ENCODE measurements at places on chromosomes 5 and 9.
A peak's percentile ranks its signal among the peaks of the same experiment; 100 is the strongest.

DNA sequence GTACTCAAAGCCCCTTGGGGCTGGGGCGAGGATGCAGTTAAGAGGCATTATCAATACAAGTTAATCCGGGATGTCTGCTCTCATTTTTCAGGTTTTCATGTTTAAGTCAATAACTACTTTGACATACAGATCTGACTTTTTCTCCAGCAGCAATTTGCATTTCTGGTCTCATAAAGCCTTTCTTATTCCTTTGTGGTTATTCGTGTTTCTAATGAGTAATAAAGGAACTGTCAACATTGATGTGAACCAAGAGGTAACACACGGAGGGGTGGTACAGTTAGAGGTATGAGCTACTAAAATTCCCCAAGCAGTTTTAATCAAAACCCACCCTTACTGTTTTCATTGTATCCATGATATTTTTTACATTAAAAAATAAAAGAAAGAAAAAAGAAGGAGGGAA lies 138.0 kb upstream of the NFIB start:
- DNase-seq, result no peak

DNA sequence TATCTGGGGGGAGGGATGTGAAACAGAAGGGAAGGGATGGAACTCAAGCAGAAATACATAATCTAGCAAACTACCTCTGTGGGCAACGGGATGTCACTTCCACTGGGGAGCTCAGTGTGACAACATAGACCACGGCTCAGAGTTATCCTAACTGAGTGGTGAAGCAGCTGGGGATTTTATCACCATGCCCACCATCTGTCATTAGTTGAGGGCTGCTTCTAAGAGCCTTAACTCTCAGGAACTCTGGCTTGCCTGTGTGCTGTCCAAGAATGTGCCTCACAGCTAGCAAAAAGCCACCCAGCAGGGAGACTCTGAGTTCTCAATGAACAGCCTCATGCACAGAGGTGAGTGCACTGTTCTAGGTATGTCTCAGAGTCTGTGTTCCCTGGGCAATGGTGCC lies 90.6 kb upstream of the CXCL14 start:
- DNase-seq, result no peak

GRCh38 chr9:134992755-134993124 lies 75.0 kb upstream of the FCN1 start:
- no peak for DNase-seq

DNA sequence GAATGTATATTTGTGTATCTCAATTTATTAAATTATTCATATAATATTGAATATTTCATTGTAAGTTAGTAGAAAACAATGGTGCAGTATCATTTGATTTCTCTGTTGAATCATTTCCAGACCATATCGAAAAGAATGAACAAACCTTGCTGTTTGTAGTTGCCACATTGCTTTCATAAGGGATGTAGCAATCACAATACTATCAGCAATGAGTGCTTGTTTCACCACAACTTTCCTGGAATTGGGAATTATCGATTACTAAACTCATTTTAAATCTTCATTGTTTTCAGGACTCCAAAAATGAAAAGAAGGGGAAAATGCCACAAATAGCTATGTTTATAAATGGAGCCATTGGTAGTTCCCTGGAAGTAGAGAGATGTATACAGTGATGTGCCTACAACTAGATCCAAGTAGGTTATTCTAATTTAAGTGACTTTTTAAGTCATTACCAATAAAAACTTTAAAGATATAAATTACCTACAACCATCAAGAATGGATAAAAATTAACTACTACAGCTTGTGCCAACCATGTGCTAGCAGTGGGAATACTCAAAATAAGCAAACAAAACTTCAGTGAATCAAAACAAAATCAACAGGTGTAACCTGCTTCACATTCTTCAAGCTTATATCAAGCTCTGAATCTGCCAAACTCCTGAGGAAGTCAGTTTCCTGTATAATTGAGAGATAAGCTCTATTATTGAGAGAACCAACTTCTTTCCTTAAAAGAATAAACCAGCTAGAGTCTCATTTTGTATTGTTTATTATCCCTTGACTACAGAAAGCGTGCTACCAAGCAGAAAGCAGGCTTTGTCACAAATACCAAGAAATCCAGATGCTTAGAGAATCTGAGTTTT lies 358.6 kb downstream of the ADGRV1 start:
- DNase-seq, result no peak

- no peak for DNase-seq
Observed at GRCh38 chr5:60903356-60903755, 41.5 kb downstream of the ERCC8 start.

GRCh38 chr5:128213340-128213739 lies 129.8 kb downstream of the SLC12A2 start:
- DNase-seq, result no peak

DNA sequence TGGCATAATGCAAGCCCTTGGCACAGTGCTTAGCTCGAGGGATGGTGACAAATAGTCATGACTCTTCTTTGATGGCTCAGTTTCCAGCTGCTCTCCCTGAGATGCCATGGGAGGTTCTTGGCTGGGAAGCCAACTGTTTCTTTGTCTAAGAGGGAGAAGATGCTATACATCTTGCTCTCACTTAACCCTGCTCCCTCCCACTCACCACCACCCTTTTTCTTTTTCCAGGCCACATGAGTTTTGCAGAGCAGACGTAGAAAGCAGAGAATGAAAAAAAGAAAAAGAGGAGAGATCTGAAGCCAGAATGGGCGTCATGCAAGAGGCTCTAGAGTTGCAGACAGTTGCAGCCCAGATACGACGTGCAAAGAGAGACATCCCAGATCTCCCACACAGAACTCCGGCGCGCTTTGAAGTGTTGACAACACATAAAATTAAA lies 160.5 kb downstream of the FGF18 start:
- DNase-seq, result no peak

- no peak for DNase-seq
Observed at GRCh38 chr9:101625876-101626275, 31.1 kb upstream of the PPP3R2 start.

GRCh38 chr9:10062629-10063395 lies 550.0 kb downstream of the PTPRD start:
- DNase-seq, result no peak

DNA sequence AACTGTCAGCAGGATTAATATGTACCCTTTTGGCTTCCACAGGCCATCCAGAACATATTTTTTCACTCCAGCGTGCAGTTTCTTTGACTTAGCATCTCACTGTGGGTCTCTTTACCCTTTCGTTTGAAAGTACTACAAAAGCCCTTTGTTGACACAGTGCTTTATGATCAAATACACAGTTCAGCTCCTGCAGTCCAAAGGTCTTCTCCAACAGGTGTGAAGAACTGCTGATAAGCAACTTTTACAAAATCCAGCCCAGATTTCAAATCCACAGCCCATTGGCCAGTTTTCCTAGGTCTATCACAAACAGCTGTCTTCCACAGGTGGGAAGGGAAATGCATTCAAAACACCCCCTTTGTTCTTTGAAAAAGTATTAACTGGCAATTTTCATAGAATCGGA lies 54.8 kb downstream of the MYO10 start:
- no peak for DNase-seq

DNA sequence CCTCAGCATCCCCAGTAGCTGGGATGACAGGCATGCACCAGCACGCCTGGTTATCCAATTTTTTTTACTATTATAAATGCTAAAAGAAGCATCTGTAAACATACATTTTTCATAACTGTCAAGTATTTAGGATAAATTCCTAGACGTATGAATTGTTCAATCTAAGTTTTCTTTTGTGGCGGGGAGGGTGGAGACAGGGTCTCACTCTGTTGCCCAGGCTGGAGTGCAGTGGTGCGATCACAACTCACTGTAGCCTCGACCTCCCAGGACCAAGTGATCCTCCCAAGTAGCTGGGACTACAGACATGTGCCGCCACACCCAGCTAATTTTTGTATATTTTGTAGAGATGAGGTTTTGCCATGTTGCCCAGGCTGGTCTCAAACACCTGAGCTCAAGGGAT lies 52.2 kb downstream of the NR6A1 start:
- no peak for DNase-seq

DNA sequence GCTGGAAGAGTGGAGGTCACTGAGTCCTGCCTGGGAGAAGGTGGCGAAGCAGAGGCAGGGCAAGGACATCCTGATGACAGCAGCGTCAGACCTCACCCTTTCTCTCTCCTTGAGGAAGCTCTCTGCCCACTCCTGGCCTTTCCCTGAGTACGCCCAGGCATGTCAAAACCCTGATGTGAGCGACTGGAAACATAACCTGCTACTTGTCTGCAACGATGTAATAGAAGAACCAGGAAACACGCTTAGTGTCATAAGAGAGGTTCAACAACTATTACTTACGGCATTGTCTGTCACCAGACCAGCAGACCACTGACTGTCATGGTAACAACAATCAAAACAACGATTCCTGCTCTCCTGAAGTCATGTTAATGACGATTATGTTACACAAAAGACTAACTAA lies 152.4 kb downstream of the ACTL7B start:
- no peak for DNase-seq

- DNase-seq, result no peak
Observed at GRCh38 chr5:77867914-77868313, 91.8 kb upstream of the TBCA start.

DNA sequence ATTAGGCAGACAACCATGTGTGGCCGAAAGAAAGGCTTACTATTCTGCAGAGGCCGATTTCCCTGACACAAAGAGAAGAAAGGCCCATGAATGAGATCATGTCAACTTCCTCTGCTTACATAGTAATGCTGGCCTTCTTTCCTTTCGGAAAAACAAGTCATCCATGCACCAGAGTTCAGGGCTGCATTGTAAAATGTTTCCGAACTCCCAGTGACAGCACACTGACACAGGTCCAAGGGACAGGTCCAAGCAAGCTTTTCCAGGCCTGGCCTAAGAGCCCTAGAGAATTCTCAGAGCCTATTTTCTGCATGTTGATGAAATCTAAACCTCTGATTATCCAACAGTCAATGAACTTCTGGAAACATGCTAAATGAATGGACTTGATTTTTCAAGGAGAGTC lies 140.9 kb downstream of the ZNF608 start:
- DNase-seq, result no peak

GRCh38 chr5:43078956-43079355 lies 38.8 kb upstream of the ANXA2R start:
- peak; percentile 65 for DNase-seq

All from H54 (cell line).